Hepatic stellate cell (primary cell): ENCODE measurements at places on chromosomes 3 and 15.

DNA sequence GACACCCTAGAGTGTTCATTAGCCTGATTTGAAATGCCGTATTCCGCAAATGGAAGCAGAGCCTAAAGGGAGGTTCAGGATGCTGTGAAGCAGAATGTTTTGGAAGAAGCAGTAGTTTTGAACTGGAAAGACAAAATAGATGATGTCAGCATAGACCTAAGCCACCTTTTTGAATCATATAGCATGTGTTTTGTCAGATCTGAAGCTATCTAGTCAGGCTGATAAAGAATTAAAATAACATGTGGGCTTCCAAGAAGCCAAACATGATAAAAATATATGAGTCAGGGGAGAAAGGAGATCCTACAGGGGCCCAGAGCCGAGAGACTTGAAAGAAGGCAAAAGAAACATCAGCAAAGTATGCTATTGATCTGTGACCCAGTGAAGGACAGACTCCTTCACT lies 47.2 kb upstream of the RASA2 start:
- no peak for DNase-seq

DNA sequence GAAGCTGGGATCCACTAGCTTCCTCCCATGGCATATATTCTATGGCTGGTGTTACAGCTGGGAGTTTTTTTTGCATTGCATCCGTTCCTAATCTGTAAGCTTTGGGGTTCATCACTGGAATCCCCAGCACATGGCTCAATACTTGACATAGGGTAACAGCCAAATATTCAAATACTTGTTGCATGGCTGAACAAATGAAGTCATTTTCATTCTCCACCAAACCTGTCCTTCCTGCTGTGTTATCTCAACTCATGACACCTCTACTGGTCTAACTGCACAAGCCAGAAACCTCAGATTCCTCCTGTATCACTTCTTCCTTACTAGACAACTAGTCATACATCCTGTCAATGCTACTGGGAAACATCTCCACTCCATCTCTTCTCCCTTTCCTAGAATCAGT lies 43.4 kb downstream of the ST3GAL6 start:
- DNase-seq: no peak

GRCh38 chr3:148512648-148513047 lies 185.1 kb upstream of the AGTR1 start:
- DNase-seq: no peak

DNA sequence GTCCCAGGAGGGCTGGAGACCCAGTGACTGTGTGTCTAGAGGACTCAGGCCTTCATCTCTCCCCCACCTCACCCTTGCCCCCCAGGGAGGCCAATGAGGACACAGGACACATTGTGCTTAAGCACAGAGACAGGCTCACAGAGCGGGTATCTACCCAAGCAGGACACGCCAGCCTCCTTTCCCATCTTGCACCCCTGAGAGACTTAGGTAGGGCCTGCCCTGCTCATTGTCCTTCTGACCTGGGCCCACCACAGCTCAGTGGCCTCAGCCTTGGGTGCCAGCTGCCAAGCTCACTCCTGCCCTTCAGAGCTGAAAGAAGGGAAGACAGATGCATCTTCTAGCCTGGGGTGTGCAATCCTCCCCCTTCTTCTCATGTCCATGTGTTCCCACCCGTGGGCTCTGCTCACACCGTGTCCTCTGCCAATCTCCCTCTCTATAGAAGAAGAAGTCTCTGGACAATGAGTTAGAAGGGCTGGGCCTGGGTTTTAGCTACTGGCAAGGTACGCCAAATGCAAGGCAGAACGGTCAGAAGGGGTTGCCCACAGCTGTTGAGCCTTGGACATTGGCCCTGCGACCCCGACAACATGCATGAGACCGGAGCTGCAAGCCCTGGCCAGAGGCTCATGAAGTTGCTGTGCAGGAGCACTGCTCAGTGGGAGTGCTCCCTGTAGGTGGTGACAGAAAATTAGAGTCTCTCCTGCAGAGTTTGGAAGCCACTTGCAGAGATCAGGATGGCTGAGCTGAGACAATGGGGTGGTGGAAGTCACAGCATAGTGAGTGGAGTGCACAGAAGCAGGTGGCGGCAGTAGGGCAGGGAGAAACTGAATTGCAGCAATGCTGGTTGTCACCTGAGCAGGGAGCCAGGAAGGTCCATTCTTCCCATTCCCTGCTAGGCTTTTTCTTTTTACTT lies 32.8 kb downstream of the ACSBG1 start:
- no peak for DNase-seq

GRCh38 chr15:59993041-59993750 lies 10.9 kb upstream of the FOXB1 start:
- DNase-seq: no peak

DNA sequence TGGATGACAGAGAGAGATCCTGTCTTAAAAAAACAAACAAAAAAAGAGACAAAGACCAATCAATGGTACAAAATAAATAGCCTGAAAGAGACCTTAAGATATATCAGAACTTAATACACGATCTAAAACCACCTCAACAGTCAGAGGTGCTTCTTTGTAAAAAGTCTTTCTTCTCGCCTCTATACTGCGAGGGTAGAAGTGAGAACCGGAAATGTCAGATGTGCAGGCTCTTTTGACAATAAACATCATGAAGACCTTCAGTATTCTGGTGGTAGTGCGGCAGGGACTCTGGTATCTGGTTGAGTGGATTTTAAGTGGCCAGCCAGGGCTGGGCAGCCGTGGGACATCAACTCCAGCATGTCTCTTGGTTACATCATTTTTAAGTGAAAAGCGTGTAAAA lies 30.0 kb downstream of the RUBCN start:
- no peak for DNase-seq

GRCh38 chr3:151845306-151845905 lies 28.0 kb upstream of the SUCNR1 start:
- no peak for DNase-seq

DNA sequence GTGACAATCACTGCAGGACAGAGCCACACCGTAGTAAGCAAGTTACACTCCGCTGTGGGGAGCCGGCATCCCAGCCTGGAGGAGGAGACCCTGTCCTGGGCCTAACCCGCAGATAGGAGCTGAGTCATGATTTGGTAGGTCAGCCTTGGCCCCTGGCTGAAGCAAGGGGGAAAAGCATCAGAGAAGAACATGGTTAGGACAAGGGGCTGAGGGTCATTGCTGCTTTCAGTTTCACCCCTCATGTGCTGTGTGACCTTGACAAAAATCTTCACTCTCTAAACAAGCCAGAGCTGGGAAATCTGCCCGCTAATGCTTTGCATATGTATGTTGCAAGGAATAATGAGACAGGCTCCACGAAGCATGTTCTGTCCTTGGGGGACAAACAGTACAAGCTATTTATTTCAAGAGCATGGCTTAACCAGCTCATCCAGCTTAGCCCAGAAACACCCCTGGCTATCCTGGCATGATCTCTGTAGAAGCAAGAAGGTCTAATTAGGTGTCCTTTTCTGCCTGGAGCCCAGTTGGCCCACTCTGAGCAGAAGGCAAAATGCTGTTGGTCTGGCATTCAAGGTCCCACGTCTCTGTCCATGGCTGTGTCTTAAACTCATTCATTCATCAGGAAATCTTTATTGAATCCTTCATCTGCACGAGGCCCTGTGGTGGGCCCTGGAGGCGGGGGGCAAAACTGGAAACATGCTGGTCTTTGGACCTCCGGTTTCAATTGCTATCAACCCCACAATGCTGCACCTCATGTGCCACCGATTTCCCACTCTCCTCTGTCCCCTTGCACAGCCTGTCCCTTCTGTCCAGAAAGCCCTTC lies 221.3 kb upstream of the LYSMD4 start:
- DNase-seq: no peak

GRCh38 chr3:42134867-42135464 lies 43.8 kb downstream of the TRAK1 start:
- no peak for DNase-seq

DNA sequence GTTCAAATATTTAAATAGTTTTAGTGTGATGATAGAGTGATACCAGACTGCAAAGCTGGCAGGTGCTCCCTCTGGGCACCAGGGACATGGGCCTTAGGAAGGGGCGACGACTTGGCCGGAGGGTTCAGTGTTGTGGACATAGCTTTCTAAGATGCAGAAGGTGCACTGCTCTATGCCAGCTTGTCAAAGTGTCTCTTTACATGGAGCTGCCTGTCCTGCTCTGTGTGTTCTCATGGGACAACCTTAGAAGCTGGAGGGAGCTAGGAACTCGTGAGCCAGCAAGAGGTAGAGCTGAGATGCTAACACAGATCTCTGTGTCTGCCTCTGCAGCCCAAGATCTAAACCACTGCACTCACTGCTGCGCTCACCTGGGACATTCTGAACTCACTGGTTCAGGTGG lies 77.8 kb downstream of the SENP2 start:
- no peak for DNase-seq

GRCh38 chr3:169305460-169305859 lies 358.1 kb downstream of the MECOM start:
- no peak for DNase-seq

DNA sequence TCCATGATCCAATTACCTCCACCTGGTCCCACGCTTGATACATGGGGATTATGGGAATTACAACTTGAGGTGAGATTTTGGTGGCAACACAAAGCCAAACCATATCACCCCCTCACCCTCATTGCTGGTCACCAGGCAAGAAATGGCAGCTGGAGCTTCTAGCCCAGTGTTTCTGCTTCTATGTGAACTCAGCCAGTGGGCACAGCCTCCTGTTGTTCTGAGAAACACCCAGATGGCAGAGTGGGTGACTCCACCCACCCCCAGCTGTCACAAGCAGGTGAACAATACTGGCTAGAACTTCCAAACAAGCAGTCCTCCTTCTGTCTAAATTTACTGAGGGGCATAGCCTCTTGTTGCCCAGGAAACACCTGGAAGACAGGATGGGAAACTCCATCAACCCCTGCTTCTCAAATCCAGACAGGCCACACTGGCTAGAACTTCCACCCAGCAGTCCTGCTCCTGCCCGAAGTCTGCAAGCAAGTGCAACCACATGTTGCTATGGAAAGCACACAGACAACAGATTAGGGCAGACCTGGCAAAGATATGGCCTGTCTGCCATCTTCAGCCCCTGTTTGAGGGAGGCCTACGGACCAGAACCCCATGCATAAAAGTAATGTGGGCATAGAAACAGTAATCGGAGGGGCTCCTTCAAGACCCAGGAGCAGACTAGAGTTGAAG lies 114.1 kb downstream of the DTWD1 start:
- no peak for DNase-seq

DNA sequence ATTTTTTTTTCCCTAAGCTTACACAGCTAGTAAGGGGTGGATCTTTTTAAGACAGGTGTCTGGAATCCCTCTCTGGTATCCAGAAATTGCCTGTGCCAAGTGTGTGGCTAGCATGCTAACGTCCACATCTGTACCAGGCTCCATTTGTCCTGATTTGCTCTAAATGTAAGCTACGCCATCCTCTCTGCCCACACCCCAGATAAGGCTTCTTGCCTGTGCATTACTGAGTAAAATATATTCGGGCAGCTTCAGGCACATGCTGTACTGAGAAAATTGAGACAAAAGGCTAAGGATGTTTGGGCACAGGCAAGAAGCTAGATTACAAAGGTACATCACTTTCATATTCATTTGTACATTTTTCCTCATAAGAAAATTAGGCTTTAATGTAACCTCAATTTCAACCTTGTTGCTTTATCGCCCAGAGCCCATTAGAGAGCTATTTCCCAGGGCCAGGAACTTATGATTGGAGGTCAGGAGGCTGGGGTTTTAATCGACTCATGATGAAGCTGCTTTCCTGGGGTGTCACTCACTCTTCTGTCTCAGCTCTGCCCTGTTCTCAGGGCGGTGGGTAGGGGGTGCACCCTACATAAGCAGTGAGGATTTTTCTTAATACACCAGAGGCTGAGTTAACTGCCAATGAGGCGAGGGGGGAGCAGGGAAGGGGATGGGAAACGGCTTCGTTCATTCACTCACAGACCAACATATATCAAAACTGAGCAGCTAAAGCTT lies 106.3 kb downstream of the RORA start:
- DNase-seq: no peak

DNA sequence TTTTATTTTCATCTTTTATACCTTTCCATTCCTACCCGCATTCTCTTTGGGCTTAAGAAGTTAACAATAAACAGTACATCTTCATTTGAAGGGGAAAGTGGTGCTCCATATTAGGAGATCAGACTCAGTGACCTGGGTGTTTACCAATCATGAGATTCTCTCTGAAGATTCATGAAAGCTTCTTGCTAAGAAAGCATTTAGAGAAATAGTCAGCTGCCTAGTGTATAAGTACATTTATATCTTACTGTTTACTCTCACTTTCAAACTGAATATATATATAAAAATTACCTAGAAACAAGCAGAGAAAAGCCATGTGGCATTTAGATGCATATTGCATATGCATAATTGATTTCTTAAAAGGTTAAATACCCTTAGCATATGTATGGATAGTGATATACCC lies 100.5 kb downstream of the KCNH8 start:
- no peak for DNase-seq

DNA sequence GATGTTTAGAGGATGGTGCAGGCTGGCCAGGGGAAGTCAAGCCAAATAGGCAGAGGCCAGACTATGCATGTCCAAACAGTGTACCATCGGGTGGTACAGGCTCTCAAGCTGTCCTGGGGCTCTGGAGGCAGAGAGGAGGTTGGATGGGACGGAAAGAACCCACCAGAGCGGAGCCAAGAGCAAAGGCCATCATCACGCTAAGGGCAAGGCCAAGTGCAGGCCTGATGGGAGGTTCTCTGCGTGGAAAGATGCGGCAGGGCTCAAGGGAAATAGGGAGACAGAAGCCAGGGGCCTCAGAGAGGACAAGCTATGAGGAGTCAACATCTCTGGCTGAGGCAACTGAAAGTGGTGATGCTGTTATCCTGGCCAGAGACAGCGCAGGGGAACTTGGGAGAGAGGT lies 102.7 kb downstream of the ASB7 start:
- no peak for DNase-seq

GRCh38 chr3:72100080-72100511 lies 315.1 kb upstream of the PROK2 start:
- DNase-seq: no peak

DNA sequence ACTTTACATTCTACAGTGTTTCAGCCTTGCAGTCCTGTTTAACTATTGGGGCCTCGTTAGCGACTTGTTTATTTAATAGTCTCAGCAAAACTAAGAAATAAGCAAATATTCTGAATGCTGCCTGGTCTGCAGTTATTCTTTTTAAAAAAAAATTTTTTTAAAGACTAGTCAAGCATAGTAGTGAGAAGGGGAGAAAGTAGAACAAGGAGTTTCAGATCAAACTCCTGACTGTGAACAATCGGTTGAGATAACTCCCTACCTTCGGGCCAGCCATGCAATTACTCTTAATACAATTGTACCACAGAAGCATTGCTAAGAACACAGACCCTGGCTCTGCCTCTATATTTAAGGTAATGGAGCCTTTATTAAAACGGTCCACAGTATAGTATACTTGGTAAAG lies 5.8 kb upstream of the DUT start:
- no peak for DNase-seq

- no peak for DNase-seq
Observed at GRCh38 chr15:78168608-78169007, 19.4 kb downstream of the IDH3A start.

GRCh38 chr3:119589102-119589773 lies 8.4 kb upstream of the PLA1A start:
- no peak for DNase-seq
